NCI-H146 (cell line): ENCODE measurements at places on chromosomes 1 and 21.

- DNase-seq = no peak
These were observed 7.8 kb downstream of the HEYL start for GRCh38 chr1:39631361-39632322.

- DNase-seq = no peak
These were observed 37.6 kb upstream of the GORAB start for GRCh38 chr1:170494369-170494768.

DNA sequence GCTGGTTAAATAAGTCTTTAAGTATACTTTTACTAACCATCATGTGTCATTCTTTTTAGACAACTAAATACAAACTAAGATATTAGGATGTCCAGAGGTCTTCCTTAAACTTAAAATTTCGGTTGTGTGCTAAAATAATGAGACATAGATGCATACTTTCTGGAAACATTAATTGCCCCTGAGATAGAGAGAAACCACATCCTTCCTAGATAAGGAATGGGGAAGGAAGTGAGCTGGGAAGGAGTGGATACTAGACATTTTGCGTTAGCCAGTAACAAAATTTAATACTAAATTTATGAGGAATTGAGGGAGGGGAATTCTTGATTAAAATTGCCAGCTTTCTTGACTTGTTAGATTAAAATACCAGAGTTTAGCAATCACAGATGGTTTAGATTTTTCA lies 37.1 kb upstream of the PTGS2 start:
- DNase-seq = no peak

DNA sequence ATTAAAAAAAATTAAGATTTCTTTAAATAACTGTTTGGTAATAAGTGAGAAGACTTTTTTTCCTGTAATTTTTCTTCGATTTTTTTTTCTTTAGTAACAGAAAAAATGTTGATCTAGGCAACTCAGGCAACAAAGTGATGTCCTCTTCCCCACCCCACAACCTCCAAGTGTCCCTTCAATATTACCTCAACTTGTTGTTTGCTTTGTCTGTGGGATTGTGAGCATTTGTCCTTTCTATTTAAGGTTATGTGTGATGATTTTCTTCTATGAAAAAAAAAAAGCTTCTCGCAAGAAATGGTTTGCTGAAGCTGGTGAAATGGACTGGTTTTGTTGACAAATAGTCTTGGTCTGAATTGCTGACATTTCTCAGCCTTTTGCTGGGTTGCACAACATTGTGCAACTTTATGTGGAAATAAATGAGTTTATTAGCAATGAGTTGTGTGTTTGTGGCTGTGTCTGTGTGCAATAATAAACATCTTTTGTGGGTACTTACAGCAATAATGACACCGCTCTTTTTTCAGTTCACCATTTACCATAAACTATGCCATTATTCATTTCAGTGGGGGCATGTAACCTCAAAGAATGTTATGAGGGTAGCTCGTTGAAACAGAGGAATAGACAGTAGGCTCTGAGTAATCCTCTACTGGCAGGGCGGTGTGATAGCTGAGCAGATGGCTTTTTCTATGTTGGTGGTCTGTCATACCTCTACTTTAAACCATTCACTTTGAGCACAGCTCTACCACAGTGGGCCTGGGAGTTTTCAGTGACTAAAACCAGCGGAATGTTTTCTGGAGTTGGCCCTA lies 218.4 kb downstream of the HLX start:
- no peak for DNase-seq

- DNase-seq = no peak
These were observed 13.1 kb upstream of the TTC34 start for GRCh38 chr1:2814511-2815075.

GRCh38 chr1:18481190-18481920 lies 625 bp downstream of the KLHDC7A start:
- no peak for DNase-seq

DNA sequence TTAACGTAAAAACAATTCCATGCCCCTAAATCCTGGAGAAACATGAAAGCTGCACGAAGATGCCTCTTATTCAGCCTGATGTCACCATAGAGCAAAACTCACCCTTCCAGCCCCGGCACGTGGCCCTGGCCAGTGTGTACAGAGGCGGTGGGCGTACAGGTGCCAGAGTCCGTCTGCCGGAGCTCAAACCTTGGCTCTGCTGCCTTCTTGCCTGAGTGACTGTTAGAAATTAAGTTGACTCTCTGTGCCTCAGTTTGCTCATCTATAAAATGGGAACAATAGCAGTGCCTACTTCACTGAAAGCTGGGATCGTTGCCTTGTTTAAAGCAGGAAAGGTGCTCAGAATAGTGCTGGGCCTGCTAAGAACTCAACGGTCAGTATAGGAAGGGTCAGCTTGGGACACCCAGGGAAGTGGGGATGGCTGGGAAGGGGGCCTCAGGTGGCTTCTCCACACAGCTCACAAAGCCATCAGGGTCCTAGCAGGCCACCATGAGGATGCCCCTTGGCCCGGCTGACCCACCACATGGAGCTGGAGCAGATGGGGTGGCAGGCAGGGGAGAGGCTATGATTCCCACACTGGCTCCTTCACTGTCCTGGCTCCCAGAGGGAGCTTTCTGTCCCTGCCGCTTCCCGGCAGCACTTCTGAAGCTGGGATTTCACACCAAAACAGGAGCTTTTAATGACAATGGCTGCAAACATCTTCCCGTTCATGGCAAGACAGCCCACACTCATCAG lies 237.2 kb downstream of the NPHP4 start:
- no peak for DNase-seq

- no peak for DNase-seq
These were observed 203.5 kb upstream of the NEGR1 start for GRCh38 chr1:72485801-72486200.

DNA sequence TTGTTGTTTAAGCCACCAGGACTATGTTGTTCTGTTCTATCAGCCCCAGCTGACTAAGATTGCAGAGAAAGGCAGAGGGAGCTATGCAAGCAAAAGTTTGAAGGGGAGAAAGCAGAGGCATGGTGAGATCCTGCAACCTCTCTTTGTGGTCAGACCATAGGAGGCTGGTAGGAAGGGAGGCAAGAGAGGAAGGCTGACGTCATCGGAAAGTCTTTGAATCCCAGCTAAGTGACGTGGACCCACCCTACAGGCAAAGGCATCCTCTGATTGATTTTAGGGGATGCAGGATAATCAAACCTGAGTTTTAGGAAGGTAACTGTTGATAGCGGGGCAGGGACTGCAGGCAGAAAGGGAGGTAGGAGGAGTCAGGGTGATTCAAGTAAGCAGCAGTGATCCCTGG lies 23.3 kb upstream of the TNNI1 start:
- no peak for DNase-seq

DNA sequence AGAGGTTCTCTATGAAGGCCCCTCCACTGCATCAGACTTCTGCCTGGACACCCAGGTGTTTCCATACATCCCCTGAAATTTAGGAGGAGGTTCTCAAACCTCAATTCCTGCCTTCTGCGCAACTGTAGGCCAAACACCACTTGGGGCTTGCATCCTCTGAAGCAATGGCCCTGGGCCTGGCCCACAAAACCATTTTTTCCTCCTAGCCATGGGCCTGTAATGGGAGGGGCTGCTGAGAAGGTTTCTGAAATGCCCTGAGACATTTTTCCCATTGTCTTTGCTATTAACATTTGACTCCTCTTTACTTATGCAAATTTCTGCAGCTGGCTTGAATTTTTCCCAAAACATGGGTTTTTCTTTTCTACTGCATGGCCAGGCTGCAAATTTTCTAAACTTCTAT lies 37.9 kb upstream of the PTPRC start:
- no peak for DNase-seq

DNA sequence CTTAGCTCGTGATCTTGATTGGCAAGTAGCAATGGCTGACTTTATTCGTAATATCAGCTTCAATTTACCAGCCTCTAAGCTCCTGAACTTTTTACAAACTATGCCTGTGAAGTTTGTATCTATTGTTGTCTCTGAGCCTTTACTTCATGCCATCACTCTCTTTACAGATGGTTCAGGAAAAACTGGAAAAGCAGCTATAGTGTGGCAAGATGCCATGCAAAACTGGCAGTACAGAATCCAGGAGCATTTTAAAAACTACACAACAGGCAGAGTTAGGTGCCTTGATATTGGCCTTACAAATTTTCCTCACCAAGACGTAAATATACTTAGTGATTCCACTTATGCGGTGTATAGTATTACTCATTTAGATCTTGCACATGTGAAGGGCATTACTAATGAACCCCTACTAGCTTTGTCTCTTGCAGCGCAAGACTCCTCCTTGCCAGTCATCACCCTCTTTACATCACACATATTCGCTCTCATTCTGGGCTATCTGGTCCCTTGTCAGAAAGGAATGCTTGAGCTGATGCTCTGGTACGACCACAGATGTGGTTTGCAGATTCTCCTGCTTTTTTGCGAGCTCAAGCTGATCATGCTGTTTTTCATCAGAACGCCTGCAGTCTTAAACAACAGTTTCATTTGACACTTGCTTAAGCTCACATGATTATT lies 36.3 kb downstream of the CLCA1 start:
- DNase-seq = no peak

DNA sequence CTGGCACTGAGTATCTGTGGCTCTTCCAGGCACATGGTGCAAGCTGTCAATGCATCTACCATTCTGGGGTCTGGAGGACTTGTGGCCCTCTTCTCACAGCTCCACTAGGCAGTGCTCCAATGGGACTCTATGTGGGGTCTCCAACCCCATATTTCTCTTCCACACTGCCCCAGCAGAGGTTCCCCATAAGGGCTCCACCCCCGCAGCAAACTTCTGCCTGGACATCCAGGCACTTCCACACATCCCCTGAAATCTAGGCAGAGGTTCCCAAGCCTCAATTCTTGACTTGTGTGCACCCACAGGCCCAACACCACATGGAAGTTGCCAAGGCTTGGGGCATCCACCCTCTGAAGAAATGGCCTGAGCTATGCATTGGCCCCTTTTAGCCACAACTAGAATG lies 18.8 kb downstream of the ODF2L start:
- no peak for DNase-seq

DNA sequence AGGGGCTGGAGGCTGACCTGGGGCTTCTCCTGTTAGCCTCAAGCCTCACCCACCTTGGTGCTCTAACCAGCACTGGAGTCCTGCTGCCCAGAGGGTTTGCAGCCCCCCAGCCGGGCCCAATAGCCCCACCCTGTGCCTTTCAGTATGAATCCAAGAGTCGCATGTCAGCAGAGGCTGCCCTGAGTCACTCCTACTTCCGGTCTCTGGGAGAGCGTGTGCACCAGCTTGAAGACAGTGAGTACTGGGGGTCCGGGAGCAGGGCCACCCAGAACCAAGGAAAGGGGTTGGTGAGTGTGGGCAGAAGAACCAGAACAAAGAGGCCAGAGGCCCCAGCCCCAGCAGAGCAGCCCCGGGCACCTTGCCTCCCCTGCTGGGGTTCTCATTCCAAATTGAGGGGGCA lies 25.6 kb downstream of the CDK18 start:
- DNase-seq = no peak

- no peak for DNase-seq
These were observed 156.3 kb upstream of the ARHGEF16 start for GRCh38 chr1:3298197-3298596.

DNA sequence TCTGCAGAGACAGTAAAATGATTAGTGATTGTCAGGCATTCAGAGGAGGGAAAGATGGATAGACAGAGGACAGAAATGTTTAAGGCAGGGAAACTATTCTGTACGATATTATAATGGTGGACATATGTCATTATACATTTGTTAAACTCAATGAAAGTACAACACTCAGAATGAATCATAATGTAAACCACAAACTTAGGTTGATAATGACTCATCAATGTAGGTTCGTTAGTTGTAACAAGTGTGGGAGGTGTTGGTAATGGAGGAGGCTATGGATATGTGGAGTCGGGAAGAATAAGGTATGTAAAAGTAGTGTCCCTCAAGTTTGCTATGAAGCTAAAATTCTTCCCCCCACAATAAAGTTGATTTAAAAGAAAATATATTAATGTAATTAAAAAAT lies 455.0 kb downstream of the BRINP3 start:
- no peak for DNase-seq

- peak; percentile 24 for DNase-seq
These were observed at the start of gene FAM131C for GRCh38 chr1:16073490-16074119. Gene FAM131C, minus strand, starts transcription at chr1:16073651. Its CDS starts 209 bp downstream, at chr1:16073442.

DNA sequence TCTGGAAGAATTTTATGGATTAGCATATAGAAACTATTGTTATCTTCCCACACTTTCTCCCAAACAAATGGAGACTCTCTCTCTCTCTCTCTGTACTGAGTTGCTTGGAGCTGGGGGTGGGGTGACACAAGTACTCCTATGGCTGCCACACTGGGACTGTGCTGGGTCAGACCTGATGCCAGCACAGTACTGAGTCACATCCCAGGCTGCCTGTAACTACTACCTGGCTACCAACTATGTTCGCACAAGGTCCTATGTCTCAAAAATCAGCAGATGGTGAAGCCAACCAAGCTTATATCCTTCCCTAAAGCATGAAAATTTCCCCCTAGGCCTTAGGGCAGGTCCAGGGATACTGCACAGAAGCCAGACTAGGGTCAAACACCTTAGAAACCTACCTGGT lies 66.6 kb downstream of the FAF1 start:
- no peak for DNase-seq

DNA sequence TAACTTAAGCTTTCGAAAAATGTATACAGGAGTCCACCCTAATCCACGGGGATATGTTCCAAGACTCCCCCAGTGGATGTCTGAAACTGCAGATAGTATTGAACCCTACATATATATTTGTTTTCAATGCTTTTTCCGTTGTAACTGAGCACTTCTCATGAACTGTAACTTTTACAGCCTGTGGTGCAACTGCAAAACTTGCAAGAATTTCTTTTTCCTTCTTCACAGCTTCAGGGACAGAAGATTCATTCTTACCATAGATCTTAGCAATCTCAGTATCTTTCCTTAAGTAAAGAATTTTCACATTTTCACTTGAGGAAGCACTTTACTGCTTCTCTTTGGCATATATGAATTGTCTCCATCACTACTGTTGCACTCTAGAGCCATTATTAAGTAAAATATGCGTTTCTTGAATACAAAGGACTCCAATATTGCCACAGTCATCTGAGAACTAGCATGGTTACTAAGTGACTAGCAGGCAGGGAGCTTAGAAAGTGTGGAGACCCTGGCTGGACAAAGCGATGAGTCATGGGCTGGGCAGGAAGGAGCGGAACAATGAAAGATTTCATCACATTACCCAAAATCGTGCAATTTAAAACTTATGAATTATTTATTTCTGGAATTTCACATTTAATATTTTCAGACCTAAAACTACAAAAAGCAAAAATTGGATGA lies 14.1 kb downstream of the DPYD start:
- DNase-seq = peak; percentile 38

DNA sequence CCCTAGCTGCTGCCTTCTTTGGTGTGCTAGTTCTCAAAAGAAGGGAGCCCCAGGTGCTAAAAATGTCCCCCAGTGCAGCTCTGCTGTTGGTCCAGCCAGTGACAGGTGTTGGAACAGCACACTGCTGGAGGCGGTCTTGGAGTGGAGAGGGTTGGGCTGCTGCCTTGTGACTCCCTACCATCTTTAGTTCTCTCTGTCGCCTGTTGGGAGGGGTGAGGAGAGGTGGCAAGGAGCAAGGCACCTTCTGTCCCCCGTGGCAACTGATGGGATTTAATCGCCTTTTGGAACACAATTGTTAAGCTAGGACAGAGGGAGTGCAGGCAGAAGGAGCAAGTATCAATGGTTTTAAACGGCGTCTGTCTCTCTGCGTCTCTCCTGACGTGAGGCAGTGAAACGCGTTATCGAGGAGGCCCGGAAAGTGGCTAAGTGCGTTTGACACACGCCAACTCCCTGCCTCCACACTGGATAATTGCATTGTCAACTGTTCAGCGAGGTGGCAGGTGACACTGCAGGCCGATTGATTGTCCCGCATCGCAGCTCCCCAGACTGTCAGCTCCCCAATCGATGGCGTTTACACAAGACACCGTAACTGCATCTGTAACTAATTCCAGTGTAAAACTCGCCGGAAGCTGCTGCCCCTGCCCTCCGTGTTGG lies 34.0 kb downstream of the TMEM53 start:
- peak; percentile 88 for DNase-seq

GRCh38 chr1:203702130-203702577 lies 62.8 kb upstream of the LAX1 start:
- peak; percentile 45 for DNase-seq
